ENCODE measurements at places on chromosomes 11 and 22.

DNA sequence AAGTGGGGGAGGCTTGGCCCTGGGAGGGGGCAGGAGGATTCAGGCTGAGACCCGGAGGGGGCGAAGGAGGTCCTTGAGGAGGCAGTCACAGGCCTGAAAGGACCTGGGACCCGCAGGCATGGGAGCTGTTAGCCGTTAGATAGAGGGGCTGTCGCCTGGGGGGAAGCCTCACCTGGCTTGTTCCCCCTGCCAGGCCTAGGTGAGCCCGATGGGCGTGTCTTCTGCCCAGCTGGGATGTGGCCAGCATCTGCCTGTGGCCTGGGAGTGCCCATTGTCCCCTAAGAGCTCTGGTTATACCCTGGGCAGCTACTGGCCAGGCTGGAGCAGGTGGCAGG, 1.8 kb upstream of the DUSP8 start:
- DNase-seq = peak; percentile 87

GRCh38 chr11:62409831-62410230, 9.0 kb upstream of the SCGB1A1 start:
- no peak for DNase-seq

DNA sequence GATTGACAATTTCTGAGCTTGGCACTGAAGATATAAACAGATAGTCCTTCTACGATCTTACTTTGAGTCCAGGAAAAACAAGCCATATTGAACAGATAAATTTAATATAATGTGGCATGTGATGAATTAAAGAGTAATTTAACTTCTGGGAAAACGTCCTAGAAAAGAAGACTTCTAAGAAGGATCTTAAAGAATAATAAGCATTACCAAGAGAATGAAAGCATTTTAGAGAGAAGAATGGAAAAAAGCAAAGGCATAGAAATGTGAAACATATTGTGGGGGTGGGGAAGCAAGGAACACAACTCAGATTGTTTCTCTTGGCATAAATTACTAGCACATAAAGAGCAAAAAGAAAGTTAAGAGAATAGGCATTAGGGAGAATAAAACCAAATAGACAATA, 5.4 kb downstream of the DDIAS start:
- no peak for DNase-seq

DNA sequence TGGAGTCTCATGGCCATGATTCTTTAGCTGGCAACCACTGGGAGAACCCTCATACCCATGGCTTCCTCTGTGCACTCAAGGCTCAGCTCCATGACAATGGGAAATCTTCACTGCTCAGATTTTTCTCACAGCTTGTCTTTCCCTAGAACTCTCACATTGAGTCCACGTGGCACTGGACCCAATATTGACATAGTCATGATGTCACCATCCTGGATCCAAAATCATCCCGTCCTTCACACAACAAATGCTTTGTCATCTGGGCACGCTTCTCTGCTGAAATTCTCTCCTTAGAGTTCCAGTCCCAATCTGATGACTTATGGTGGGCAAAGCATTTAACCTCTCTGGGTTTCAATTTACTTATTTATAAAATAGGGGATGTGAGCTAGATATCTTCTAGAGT, 37.7 kb upstream of the CD44 start:
- no peak for DNase-seq

- DNase-seq = no peak
Observed at GRCh38 chr11:79668575-79668974, 227.7 kb upstream of the TENM4 start.

- no peak for DNase-seq
Observed at GRCh38 chr11:128696941-128697340, 3.1 kb downstream of the FLI1 start.

DNA sequence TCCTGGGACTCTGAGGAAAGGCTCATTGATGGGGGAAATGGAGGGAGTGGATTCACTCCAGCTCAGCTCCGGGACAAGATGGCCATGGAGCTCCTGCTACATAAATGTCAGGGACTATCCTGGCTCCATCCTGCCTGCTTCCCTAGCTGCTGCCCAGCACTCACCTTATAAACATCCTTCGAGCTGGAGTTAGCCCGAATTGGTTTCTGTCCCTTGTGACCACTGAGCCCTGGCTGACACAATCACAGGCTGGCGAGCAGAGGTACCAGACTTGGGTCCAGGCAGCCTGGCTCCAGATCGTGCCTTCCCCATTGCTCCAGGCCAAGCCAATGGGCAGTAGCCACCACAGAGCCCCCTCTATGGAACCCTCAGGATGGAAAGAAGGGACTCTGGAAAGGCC, 77.6 kb downstream of the FDX1 start:
- no peak for DNase-seq

GRCh38 chr11:87529486-87529885, 491.8 kb downstream of the TMEM135 start:
- DNase-seq = no peak

DNA sequence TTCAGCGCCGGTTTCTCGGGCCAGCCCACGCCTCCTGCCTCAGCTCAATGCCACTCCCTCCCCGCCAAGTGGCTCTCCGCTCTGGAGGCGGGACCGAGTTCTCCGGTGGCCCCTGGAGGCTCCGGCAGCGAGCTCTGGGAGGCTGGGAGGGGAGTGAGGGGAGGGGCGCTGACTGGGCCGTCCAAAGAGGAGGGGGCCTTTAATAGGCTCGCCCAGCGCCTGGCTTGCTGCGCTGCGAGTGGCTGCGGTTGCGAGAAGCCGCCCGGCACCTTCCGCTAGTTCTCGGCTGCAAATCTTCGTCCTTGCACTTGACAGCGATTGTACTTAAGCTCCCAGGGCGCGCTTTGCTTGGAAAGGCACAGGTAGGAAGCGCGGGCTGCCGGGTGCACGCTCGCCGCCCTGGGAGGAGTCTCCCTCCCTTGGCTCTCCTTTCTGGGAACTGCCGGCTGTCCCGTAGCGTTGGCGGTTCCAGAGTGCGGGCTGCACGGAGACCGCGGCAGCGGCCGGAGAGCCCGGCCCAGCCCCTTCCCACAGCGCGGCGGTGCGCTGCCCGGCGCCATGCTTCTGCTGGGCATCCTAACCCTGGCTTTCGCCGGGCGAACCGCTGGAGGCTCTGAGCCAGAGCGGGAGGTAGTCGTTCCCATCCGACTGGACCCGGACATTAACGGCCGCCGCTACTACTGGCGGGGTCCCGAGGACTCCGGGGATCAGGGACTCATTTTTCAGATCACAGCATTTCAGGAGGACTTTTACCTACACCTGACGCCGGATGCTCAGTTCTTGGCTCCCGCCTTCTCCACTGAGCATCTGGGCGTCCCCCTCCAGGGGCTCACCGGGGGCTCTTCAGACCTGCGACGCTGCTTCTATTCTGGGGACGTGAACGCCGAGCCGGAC, at the start of gene ADAMTS15:
ADAMTS15 (plus strand) TSS at position 230 of the 894 bp plus-strand sequence; CDS start at position 559, 329 bp downstream.
- DNase-seq = peak; percentile 85

DNA sequence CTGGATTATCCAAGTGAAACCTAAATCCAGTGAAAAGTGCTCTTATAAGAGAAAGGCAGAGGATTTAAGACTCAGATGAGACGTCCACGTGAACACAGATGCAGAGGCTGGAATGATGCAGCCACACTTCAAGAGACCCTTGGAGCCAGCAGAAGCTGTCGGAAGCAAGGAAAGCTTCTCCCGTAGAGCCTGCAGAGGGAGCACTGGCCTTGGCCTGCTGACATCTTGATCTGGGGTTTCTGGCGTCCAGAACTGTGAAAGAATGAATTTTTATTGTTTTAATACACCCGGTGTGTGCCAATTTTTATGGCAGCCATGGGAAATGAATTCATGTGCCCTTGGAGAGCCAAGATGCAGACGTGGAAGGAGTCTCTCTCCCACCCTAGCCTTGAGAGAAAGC, 407.0 kb upstream of the B3GAT1 start:
- DNase-seq = no peak

DNA sequence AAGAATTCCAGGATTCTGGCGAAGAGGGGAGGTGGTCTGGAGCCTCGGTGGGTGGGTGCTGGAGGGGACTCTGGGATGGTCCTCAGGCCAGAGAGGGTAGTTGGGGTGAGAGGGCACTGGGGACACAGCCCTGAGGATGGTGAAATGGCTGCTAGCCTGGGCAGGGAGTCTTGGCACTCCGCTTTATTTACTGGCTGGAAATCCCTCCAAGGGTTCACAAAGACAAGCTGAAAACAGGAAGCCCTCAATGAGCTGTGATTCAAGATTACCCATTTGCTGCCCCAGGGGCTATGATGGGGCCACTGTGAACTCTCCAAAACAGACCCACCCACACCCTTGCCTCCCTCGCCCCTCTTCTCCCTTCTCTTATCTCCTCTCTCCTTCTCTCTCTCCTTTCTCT, 71.9 kb downstream of the FBXO7 start:
- no peak for DNase-seq

- DNase-seq = peak; percentile 17
Observed at GRCh38 chr11:113487622-113488021, 12.4 kb upstream of the DRD2 start.

DNA sequence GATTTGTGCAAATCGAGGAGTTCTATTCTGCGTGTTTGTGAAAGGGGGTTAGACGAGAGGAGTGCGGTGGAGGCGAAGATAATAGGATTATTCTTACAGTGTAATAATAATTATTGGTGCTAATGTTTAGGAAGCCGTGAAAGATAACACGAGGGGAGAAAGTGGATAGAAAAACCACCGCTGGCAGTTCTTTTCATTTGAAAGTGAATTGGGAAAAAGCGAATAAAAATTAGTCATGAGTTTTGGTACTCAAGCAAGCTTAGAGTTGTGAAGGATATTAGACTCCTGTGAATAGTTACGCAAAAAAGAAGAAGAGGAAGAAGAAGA, 575 bp downstream of the SLC6A5 start:
- no peak for DNase-seq

DNA sequence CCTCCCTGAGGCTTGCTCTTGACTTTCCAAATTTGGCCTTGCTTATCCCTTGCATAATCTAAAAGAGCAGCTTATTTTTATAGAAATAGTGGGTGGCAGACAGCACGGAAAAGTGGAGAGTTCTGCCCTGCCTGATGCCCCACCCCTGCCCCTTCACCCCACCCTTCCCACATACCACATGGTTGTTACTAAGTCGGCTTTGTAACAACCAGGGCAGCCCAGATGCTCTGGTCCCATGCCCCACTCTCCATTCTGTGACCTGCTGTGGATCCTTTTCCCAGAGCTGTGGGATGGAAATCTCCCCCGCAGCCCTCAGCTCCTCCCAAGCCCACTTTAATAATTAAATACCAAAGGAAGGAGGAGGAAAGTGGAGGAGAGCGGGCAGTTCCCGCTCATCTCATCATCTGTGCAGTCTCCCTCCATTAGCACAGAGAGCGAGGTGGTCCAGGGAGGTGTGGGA, 10.9 kb downstream of the MRGPRF start:
- DNase-seq = no peak

DNA sequence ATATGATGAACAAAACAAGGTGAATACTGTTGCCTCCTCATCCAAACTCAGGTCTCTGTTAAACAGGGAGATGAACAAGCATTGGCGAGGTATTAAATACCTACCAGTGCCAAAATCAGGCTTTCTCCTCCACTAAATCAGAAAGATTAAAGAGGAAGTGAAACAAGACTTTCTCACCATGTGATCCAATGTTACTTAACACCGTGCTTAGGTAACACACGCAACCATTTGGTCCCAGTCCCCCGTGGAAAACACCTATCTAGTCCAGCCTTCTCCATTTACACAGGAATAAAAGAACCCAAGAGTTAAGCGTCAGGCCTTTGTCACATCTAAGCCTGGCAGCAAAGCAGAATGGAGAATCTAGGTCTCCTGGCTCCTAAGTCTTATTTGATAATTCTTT, 34.5 kb downstream of the TENM4 start:
- DNase-seq = no peak

GRCh38 chr11:65525546-65526480, 930 bp downstream of the SCYL1 start:
- no peak for DNase-seq

- no peak for DNase-seq
Observed at GRCh38 chr11:113553915-113554314, 78.7 kb upstream of the DRD2 start.

DNA sequence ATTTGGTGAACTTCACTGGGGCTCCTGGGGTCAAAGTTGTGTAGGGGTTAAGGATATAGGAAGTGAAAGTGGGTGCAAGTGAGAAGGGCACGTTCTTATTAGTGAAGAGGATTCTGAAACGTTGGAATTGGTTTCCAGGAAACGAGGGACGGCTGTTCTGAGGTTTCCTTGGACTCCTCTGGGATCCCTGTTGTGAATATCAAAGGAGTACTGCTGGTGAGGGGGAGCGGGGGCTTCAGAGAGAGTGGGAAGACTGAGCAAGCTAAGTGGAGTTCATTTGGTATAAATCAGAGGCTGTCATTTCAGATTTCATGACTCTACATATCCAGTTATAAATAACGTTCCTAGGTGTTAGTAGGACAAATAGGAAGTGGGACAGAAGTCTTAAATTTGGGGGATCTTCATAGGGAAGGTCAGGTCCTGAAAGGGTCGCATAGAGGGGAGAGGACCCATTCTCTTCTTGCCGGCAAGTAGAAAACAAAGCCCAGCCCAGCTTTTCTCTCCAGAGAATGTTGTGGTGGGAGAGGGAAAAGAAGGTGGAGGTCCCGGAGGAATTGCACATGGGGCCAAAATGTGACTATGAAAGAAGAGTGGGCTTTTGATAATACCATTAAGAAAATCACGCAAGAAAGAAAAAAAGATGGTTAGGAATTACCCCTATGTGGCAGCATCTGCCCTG, 1.1 kb upstream of the NELL1 start:
- no peak for DNase-seq

DNA sequence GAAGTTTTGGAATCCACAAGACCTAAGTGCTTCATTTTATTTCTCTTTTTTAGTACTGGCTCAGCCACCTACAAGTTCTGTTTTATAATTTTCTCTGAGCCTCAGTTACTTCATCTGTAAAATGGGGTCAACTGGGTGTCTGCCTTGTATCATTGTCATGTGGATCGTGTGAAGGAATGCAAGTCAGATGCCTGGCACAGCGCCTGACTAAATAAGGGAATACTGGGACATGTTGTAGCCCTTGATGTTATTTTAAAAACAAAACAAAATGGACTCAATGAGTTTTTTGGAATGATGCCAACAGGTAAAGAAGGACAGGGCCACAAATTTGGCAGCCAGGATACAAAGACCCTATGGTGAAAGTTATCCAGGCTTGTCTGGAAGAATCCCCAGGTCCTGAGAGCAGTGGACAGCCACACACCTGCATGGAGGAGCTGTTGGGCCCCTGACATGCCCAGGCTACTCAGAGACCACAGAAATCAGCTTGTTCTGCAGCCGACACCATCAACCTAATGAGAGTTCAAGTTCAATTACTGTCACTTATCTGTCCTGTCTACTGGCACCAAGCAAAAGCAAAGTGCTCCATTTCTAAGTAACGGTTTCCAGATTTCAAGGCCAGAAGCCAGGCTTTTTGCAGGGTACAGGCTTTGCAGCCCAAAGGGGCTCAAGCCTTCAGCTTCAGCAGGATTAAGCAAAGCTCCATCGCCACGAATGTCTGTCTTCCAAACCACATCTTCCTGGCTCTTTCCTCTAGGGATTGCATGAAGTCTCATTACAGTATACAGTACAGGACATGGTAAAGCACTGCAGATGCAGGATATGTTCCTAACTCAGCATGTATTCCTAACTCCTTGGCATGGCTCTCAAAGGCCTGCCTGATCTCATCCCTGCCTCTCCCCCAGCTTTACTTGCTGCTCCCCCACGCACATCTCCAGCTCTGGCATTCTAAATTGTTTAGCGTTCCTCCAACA, 18.4 kb downstream of the DKK3 start:
- DNase-seq = no peak

- DNase-seq = no peak
Observed at GRCh38 chr11:65887723-65888162, 528 bp downstream of the FIBP start.

- no peak for DNase-seq
Observed at GRCh38 chr11:92744929-92745585, 224.4 kb upstream of the MTNR1B start.

- no peak for DNase-seq
Observed at GRCh38 chr11:68498321-68498720, 37.8 kb downstream of the PPP6R3 start.
